ENCODE measurements at places on chromosomes 4 and X.

DNA sequence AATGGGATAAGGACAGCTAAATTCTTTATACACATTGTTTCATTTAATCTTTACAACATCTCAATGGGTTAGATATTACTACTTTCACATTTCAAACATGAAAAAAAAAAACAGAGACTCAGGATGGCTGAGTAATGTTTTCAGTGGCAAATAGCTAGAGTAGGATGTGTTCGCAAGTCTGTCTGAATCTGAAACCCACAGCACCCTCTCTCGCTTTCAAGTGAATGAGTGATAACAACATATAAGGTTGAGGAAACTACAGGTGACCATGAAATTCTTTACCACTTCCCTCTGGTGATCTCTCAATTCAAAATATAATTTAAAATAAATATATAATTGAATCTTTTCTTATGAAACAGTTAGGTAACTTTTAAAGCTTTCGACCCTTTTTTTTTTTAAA is 162.6 kb downstream of the PRR32 start:
- no peak for DNase-seq

DNA sequence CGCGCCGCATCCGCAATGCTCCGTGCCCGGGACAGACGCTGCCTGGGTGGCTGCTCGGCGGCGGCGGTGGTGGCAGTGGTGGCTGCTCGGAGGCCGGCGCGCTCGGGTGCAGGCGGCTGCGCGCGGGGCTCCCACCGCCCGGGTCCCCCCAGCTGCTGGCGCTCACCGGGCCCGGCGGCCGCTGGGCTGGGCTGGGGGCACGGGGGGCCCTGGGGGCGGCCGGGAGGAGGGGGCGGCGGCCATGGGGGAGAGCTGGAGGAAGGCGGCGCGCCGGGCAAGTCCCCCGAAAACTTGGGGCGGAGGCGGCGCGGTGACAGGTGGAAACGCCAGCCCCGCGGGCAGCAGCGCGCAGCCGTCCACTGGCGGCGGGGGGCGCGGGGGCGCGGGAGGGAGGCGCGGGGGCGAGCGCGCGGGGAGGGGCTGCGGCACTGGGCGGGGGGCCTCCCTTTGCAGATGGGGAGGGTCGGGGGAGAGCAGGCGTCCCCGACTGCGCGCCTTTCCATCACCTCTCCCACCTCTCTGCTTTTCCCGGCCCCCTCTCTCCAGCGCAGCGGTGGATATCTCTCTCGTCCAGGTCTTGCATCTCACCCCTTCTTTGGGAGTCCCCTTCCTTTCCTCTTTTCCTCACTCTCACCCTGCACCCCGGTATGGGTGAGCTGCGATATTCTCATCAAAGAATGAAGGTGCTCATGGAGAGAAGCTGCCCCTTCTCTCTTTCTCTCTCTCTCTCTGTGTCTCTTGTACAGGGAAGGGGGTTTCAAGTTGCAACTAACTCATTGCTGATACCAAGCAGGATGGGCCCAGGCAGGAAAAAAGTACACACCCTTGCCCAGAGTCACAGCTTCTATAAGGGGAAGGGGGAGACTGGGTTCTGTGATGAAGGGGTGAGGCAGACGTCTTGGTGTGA is 83.7 kb upstream of the DHRSX start:
- no peak for DNase-seq

DNA sequence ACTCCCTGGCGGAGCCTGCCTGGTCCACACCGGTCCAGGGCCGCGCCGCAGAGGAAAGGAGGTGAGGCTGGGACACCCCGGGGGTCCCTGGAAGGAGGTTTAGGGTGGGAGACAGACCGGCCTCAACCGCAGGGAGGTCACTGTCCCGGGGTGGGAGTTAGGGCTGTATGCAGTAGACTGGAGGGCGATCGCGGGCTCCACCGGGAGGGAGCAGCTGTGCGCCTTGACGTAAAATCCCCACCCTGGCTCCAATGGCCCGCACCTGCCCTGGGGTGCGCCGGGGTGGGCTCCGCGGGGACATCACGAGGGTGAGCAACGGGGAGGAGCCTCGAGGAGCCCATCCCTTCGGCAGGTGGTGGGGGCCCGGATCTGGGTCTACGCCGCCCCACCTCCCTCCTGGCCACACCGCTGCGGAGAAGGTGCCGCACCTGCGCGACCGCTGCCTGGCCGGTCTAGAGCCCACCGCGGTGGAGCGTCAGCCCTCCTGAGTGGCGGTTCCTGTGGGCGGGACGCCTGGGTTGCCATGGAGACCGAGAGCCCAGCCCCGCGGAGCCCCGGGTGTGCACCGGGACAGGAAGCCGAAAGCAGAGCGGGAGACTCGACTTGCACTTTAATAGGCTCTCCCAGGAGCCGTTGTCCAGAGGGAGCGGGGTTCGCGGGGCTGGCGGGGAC is 105.1 kb downstream of the ADRA2C start:
- no peak for DNase-seq

GRCh38 chrX:150429594-150429993 is 66.5 kb downstream of the MAMLD1 start:
- DNase-seq: no peak

DNA sequence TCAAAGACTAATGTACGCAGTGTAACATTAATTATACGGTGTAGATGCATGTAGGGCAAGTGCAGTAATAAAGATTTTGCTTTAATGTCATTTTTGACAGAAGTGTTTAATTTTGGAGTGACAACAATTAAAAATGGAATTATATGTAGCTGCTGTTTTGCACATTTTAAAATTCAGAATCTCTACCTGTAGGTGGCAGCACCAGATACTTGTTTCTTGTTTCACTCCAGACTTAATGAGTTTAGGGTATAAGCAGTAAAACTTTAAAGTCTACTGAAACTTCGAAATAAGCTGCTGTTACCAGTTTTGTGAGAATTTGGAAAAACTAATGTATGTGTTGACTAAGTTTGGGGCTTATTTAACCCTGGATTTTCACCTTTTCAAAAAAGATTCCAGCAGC is 144.9 kb downstream of the POLA1 start:
- DNase-seq: no peak

DNA sequence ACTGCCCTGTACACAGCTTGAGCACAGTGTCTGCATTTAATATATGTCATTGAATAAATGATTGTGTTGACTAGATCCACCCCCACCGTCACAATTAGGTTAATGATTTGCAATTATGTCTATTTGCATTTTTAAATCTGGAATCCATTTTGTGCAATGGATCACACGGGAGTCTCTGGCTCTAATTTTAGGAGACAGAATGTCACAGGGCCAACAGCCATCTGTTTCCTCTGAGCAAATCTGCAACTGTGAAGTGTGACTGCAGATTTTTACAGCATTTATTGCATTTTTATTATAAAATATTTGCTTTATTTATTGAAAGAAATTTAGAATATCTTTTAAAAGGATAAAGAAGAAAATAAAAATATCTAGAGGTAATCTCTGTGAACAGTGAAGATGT is 316.8 kb downstream of the HS3ST1 start:
- no peak for DNase-seq

GRCh38 chr4:604131-604530 is 21.2 kb upstream of the PDE6B start:
- no peak for DNase-seq
